ENCODE measurements at places on chromosomes 7 and 10. TPM values are rescaled to one million over a fixed set of nuclear protein-coding genes. Genes with fewer than 3 reads are reported as not detected.

The TRPV6 gene
- 0.11 TPM for total RNA-seq

The ASAH2B gene
- 1.5 TPM for total RNA-seq

The SPDYE3 gene
- total RNA-seq, result not detected

The FGL2 gene
- total RNA-seq, result not detected

The SUN3 gene
- total RNA-seq, result 0.45 TPM

DNA sequence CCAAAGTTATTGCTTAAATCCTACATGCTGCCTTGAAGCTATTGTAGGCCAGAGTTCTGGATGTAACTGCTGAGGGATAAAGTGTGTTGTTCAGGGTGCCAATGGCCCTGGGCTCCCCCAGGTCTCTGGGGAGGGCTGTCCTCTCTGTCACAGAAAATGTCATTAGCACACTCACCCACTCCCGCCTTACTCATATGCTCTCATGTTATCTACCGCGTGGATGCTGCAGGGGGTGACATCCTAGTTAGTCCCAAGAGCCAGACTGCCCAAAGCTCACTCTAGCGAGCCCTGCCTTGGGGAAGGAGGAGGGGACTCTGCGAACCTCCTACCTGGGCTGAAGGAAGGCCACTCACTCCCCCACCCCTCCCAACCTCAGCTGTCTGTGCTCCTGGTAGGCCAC, 122.5 kb downstream of the FRMD4A start:
- no peak for DNase-seq

DNA sequence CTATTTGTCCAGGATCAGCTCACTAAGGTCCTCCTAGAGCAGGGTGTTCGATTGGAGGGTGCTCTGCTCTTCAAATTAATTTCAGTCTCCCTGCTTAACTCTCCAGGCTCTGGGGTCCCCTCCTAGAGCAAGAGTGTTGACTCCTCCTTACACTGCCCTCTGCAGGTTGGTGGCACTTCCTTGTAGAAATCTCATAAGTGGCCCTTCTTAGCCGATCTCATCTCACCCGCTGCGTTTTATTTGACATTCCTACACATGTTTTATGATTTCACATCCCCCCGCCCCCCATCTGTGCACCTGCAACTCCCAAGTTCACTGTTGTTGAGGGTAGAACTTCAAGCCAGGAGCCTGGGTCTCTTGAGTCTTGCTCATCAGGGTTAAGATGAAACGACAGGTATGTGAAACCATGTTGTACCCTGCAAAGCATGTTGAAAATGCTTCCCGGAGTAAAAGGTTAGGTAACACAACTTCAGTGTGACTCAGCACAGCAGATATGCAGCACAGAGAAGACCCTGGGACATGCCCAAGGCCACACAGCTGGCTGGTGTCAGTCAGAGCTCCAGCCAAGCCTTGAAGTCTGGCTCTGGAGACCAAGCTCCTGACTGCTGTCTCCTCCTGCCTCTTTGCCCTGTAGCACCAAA, 171.2 kb downstream of the PRKAG2 start:
- peak; percentile 48 for DNase-seq

GRCh38 chr10:126060261-126060931, 164.0 kb downstream of the FANK1 start:
- no peak for DNase-seq

DNA sequence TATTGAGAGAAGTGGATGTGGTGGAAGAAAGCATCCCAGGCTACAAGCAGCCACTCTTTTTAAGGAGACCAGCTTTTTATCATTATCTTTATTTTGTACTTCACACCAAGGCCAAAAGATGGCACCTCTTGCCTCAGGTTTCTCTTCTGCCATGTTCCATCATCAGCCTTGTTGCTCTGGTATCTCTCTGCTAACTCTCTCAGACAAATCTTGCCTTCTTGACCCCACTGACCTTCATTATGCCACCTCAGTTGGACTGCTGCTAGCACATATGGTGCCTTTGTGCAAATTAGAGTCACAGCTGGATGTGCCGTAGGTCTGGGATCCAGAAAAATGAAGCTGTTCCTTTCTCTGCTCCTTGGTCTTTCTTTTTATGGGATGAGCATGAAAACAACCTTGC, 47.1 kb upstream of the DYNC1I1 start:
- peak; percentile 68 for DNase-seq

DNA sequence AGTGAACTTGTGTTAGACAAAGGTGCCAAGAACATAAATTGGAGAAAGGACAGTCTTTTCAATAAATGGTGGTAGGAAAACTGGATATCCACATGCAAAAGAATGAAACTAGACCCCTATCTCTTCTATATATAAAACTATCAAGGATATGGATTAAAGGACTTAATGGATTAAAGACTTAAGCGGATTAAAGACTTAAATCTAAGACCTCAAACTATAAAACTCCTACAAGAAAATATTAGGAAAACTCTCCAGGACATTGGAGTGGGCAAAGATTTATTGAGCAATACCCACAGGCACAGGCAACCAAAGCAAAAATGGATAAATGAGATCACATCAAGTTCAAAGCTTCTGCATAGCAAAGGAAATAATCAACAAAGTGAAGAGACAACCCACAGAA, 242.9 kb upstream of the MEOX2 start:
- no peak for DNase-seq

GRCh38 chr7:76505168-76506080, 4.9 kb upstream of the UPK3B start:
- DNase-seq, result no peak

GRCh38 chr10:133328358-133329343, 8.0 kb downstream of the CALY start:
- DNase-seq, result no peak

DNA sequence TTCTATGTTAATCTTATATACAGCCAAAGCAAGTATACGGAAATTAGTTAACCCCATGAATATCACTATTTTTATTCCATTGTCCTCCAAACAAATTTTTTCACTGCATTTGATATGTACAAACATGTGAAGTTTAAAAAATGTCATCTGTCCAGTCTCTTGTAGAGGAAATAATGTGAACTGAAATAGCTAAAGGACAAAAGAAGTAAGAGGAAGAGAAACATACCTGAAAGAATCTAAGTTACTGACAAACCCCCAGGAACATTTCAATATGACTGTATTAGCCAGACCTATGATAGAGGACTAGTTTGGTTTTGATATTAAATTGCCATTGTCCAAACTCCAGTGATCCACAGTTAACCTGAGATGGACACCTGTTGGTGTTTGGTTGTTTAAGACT, 80.6 kb downstream of the NRCAM start:
- DNase-seq, result no peak

- DNase-seq, result no peak
Measured at GRCh38 chr10:115136616-115137015, 43.5 kb downstream of the ATRNL1 start.

DNA sequence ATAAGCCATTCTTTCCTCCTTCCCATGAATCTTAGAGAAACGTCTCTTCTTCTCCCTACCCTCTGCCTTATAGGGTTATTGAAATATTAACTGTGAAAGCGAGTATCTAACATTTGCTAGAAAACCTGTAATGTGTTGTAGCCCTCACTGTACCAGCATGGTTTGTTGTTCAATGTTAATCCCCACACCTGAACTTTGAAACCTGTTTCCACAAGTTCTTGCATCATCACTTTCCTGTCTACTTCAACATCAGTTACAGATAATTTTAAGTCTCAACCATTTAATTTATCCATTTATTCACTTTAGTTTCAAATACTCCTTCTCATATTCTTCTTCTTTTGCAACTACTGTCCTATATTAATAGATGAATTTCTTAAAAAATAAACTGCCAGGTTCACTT, 148.2 kb downstream of the ETV1 start:
- no peak for DNase-seq

DNA sequence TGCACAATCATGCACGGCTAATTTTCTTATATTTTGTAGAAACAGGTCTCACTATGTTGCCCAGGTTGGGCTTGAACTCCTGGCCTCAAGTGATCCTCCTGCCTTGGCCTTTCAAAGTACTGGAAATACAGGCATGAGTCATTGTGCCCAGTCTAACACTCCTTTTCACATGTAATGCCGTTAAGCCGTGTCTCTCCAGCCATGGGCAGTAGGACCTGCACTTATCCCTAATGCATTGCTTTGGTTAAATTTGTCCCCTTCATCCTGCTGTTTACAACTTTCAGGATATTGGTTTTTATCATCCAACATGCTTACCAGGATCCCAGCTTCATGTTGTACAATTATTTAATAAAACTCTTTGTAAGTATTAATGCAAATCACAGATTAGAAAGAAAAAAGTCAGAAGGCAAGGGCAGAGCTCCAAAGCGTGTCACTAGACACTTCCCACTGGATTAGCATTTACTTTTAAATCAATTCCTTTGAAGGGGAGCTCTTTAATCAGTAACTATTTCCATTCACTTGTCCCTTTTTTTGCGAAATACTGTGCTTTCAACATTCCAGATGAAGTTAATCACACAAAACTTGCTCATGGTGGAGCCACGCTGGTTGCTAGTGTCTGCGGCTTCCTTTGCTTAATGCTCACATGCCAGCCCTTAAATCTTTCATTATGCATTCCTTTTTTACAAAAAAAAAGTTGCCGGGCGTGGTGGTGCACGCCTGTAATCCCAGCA, 256.0 kb upstream of the AUTS2 start:
- DNase-seq, result no peak

DNA sequence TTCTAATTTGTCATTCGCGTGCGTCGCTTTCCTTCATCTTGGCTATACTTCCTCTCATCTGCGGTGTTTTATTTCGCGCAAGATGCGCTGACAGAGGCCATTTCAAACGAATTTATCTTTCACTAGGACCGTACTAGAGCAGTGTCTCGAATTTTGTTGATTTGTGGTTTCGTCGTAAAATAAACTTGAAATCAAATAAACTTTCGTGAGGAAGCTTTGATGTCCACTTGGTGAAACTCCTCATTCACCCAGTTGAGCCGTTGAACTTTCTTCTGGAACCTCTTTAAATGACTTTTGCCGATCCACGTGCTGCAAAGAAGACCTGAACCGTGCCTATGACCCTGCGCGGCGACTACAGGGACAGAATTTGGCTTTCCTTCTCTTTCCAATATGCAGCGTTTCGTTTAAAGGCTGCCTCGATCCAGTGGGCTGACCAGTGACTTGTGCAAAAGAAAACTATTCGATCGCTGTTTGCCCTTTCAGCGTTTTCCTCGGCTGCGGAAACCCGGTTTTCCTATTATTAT, 163.9 kb upstream of the PPP1R3A start:
- no peak for DNase-seq

DNA sequence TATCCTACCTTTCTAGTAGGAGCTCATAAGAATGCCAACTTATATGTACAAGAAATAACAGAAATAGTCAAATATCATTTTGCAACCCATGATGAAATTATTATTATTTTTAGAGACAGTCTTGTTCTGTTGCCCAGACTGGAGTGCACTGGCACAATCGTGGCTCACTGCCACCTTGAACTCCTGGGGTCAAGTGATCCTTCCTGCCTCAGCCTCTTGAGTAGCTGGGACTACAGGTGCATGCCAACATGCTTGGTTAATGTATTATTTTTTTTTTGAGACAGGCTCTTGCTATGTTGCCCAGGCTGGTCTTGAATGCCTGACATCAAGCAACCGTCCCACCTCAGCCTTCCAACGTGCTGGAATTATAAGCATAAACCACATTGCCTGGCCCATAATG, 44.8 kb downstream of the TNPO3 start:
- no peak for DNase-seq

- DNase-seq, result no peak
Measured at GRCh38 chr10:621981-622740, 67.3 kb downstream of the DIP2C start.

DNA sequence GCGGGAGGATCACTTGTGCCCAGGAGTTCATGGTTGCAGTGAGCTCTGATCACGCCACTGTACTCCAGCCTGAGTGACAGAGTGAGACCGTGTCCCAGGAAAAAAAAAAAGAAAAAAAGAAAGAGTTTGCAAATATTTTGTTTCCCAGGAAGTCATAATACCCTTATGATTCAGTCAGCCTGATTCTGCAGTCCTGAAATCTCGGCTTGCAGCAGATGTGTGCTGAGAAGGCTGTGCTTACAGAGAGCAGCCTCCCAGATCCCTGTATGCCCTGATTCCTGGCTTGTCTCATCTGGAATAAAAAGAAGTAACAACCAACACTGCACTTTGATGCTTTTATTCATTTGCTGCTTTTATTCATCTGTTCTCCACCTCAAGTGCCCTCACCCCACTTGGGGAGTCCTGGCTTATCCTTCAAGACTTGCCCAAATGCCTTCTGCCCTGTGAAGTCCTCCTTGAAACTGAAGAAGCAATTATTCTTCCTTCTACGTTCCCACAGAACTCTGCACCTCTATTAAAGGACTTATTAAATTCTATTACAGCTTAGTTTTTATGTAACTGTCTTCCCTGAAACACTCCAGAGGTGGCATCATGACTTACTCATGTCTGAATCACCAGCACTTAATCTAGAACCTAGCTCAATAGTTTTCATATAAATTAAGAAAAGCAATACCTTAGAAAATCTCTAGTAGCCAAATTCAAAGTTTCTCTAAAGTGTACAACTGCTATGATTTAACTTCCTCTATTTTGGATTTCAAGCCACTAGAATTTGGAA, 27.7 kb upstream of the BPGM start:
- no peak for DNase-seq

DNA sequence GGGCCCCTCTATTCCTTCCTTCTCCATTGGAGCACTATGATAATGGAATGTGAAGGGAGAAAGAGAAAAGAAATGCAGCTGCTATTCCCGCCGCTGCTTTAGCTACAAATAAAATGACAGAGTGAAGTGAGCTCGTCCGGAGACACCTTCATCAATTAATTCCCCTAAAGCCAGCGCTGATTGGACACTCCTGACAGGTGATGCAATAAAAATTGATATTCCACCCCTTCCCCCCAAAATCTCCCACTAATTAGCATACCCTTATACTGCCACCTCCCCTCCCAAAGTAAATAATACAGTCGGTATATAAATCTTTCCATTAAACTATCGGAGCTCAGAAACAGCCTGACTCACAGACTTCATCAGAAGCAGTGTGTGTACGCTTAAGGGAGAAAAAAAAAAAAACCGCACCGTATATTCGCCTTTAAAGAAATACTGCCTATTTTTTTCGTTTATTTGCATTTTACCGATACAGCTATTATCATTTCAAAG, 7.3 kb downstream of the SKIDA1 start:
- DNase-seq, result no peak

DNA sequence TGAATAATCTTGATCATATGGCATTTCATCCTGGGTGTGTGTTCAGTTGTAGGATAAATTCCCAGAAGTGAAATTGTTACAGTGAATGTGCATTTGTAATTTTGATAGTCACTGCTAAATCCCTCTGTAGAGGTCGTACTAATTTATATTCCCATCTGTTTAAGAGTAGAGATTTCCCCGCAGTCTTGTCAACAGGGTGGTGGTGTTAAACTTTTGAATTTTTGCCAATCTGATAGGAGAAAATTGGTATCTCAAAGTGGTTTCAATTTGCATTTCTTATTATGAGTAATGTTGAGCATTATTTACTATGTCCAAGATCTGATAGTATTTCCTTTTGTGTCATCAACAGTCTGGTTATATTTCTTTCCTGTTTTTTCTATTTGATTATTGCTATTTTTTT, 101.7 kb downstream of the AUTS2 start:
- DNase-seq, result no peak

Data from SK-MEL-5 (cell line).